ENCODE measurements at places on chromosomes 1 and 21. TPM values are rescaled to one million over a fixed set of nuclear protein-coding genes. Genes with fewer than 3 reads are reported as not detected.

Gene PTPN22
- not detected for total RNA-seq

Gene COL9A2
- total RNA-seq, result 23.8 TPM

Gene ZNF672
- 56.0 TPM for total RNA-seq

Gene KRTAP19-3
- not detected for total RNA-seq

Gene HCN3
- total RNA-seq, result 5.1 TPM

Gene RHEX
- not detected for total RNA-seq

Gene SH2D2A
- 4.3 TPM for total RNA-seq

Gene ADSS2
- total RNA-seq, result 110 TPM

Gene TENT5C
- total RNA-seq, result 0.48 TPM

Gene LRRC40
- total RNA-seq, result 79.5 TPM

Gene CALML6
- total RNA-seq, result 3.7 TPM

All from H7 (cell line).